ENCODE measurements at places on chromosomes 1 and 21. TPM values are rescaled to one million over a fixed set of nuclear protein-coding genes. Genes with fewer than 3 reads are reported as not detected.

Gene RSPH1
- total RNA-seq: not detected

DNA sequence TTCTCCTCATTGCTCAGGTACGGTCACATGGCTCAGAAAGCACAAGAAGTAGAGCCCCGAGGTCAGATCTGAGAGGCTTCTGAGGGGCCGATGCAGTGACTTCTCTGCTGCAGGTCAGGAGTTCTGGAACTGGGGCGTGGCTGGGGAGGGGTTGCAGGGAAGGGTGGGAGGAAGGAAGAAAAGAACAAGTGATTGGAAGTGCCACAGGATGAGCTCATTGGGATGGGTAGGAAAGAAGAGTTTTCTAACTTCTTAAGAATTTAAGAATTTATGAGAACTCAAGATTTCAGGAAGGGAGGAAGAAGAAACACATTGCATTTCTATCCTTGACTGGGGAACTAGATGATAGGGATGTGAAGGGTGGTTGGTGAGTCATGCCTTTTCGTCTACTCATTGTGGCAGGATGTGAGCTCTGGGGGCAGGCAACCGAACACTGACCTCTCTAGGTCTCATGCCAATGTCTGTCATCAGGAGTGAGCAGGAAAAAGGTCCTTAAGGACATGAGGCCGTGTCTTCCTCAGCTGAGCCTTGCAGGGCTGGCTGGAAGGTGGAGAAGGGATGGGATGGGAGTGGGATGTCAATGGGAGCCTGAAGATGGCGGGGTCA is 497 bp downstream of the FCRLB start:
- no peaks in the 10 kb centered on the region for H3K4me1 ChIP-seq
- no peak overlapping the region for H3K27ac ChIP-seq
- no peaks in the 10 kb centered on the region for H3K36me3 ChIP-seq
- DNase-seq: no peak

Gene CD1D
- 2.0 TPM for total RNA-seq

Gene BLZF1
- total RNA-seq: 14.6 TPM

- H3K27me3 ChIP-seq: no peaks in the 10 kb centered on the region
- no peak for DNase-seq
- no peaks in the 10 kb centered on the region for H3K36me3 ChIP-seq
- H3K4me1 ChIP-seq: no peaks in the 10 kb centered on the region
These were observed 20.6 kb downstream of the PYHIN1 start for GRCh38 chr1:158951956-158952355.

Gene CAMK1G
- 0.28 TPM for total RNA-seq

Data from right atrium auricular region (tissue), 2 donors.